Activated CD4-positive, alpha-beta memory T cell treated with anti-CD3 and anti-CD28 coated beads, Interleukin-2, amount 10 ng/mL, durations not matched to agents 7 days and 5 days (primary cell): ENCODE measurements at places on chromosomes 12 and 14. TPM values are rescaled to one million over a fixed set of nuclear protein-coding genes. Genes with fewer than 3 reads are reported as not detected.

The KLHL33 gene
- 0.05 TPM for total RNA-seq

DNA sequence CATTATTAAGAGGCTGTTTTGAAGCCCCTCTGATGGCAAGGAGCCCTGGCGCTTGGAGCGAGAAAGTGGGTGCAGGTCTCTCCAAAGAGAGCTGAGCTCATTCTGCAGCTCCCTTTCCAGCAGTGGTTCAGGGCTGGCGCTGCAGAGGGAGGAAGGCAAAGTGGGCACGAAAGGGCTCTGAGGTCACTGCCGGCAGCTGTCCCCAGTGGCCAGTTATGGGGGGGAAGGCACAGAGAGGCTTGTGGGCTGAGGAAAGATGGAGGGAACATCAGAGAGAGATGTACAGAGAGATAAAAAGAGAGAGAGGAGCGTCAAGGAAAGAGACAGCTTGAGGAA lies 75.2 kb upstream of the TBX5 start:
- no peaks in the 10 kb centered on the region for H3K4me1 ChIP-seq
- H3K27me3 ChIP-seq: peaks cover 41% of the 10 kb centered on the region
- no peak for DNase-seq
- H3K27ac ChIP-seq: no peak overlapping the region
- H3K36me3 ChIP-seq: no peaks in the 10 kb centered on the region
- H3K4me3 ChIP-seq: no peak overlapping the region

GRCh38 chr12:12606781-12607589 lies 4.7 kb upstream of the CREBL2 start:
- DNase-seq: no peak
- H3K27ac ChIP-seq: peak overlapping the region; percentile 68
- peaks cover 4% of the 10 kb centered on the region for H3K27me3 ChIP-seq
- H3K4me1 ChIP-seq: peaks cover 39% of the 10 kb centered on the region
- H3K4me3 ChIP-seq: peak overlapping the region; percentile 43

- peaks cover 19% of the 10 kb centered on the region for H3K4me1 ChIP-seq
- peaks cover 48% of the 10 kb centered on the region for H3K27me3 ChIP-seq
- no peaks in the 10 kb centered on the region for H3K36me3 ChIP-seq
- H3K4me3 ChIP-seq: peak within 1 kb of the TSS; percentile 75
These were observed at the start of gene ITGA7 for GRCh38 chr12:55707841-55708694. Gene ITGA7 (minus strand): TSS chr12:55707904. CDS start chr12:55707682, 222 bp downstream.

- peaks cover 2% of the 10 kb centered on the region for H3K4me1 ChIP-seq
- no peak for DNase-seq
- H3K27ac ChIP-seq: no peak overlapping the region
- H3K4me3 ChIP-seq: no peak overlapping the region
- H3K36me3 ChIP-seq: no peaks in the 10 kb centered on the region
These were observed 88.9 kb downstream of the SLC2A13 start for GRCh38 chr12:40016980-40017379.

DNA sequence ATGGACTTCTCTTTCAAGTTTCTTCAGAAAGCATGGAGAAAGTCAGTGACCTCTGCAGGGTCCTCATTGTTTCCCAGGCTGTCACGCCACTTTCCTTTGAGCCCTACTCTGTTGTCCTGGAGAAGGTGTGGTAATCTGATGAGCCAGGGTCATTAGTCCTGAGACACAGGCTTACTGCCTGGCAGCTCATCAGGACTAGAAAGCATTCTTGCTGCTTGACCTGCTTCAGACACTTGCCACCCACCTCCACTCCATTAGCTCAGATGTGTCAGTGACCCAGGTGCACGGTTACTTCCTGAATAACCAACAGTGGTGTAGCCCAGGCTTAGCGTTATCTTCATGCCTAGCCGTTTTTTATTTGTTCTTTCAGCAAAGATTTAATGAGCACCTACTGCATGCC lies 93.9 kb downstream of the FGD4 start:
- no peak overlapping the region for H3K27ac ChIP-seq
- H3K4me1 ChIP-seq: no peaks in the 10 kb centered on the region
- no peaks in the 10 kb centered on the region for H3K36me3 ChIP-seq
